ENCODE measurements at places on chromosomes 12 and 14. TPM values are rescaled to one million over a fixed set of nuclear protein-coding genes. Genes with fewer than 3 reads are reported as not detected.

XPOT gene
- total RNA-seq, result 88.9 TPM

DNA sequence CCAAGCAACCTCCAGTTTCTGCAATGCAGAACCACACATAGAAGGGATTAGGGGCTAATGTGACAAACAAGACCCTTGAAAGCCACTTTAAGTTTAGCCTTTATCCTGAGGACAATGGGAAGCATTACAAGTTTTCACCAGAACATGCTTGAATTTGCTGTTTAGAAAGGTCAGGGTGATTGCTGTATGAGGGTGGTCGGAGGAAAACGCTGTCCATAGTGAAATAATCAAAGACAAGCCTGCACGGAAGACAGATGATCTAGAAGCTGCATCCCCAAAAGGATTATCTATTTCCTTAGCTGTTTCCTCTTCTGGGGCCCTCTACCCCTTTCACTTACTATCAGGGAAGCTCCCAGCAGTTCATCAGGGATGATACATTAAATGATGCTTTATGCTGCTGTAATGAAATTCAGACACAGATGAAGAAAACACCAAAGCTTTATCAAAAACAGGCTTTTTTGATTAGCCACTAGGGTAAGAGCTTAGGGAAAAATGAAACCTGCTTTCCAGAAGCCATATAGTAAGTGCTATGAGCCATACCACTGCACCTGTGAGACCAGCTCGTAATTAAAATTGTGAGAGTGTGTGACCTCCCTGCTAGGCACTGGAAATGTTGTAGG, 6.5 kb downstream of the HAL start:
- DNase-seq, result no peak

STXBP6 gene
- total RNA-seq, result not detected

- DNase-seq, result no peak
Measured at GRCh38 chr12:46577063-46577776, 204.6 kb upstream of the SLC38A2 start.

- DNase-seq, result peak; percentile 47
Measured at GRCh38 chr14:78448164-78449094, 278.3 kb downstream of the NRXN3 start.

GRCh38 chr14:74261288-74261687, 22.0 kb downstream of the VSX2 start:
- DNase-seq, result no peak

CD69 gene
- 1.2 TPM for total RNA-seq

CISTR gene
- total RNA-seq, result not detected

GRCh38 chr12:41189395-41190251, 1.5 kb downstream of the PDZRN4 start:
- DNase-seq, result peak; percentile 24

- DNase-seq, result peak; percentile 45
Measured at GRCh38 chr14:24332268-24332993, 2.4 kb downstream of the ADCY4 start.

DNA sequence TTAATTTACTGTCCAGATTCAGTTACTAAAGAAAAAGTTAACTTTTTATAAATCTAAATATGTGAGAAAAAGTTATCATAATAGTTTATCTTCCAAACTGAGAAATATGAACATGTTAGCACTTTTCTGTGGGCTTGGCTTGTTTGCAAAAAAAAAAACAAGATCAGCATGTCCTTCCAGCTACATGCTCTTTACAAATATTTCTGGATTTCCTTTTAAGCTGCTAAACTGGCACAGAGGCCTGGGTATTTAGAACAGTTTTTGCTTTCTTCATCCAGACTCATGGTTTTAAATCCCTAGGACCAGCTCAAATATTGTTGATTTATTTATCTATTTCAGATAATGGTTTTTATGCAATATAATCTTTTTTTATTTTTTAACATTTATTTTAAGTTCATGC, 1444.5 kb upstream of the FLRT2 start:
- DNase-seq, result no peak

GRCh38 chr14:65419593-65420252, 7.2 kb downstream of the FUT8 start:
- DNase-seq, result no peak

- DNase-seq, result peak; percentile 33
Measured at GRCh38 chr14:77613201-77613600, 3.2 kb downstream of the SPTLC2 start.

DNA sequence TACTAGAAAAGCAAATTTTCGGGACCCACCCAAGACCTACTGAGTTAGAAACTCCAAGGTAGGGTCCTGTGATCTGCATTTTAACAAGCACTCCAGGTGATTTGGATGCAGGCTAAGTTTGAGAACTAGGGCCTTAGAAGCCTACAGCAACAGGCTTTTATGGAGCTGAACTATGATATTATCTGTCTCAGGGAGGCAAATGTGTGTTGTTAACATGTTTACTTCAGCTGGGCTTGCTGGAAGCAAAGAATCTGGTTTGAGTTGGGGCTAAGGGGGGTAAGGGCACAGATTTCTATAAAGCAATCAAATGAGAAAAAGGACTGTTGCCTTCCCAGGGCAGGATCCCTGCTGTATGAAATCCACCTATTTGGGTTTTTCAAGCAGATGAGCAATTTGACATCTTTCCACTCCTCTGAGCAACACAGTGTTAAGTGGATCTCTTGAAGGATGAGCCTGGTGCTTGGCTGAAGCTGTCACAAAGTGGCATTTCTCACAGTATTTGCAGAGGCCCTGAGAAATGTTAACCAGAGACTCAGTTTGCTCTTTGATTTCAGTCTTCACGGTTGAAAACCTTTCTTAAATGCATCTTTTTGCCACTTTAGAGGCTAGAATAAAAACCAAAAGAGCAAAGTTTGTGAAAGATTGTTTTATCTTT, 36.2 kb upstream of the SOCS2 start:
- DNase-seq, result no peak

RHEBL1 gene
- 2.6 TPM for total RNA-seq

DNA sequence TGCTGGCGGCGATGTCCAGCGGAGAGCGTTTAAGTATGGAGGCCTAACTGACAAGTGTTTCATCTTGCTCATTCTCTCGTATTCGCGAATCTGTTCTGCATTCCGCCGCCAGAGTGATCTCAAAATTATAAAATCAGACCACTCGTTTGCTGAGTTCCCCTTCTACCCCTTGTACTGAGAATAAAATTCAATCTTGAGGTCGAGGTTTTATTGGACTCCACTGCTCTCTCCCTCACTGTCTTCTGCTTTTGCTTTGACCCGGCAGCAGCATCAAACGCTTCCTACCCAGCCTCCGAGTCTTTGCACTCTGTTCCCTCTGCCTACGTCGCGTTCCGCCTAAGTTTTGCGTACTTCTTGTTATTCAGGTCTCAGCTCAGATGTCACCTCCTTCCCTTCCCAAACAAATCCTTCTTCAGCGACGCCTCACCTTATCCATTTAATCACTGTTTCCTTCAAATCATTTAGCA, 462 bp downstream of the KNTC1 start:
- peak; percentile 63 for DNase-seq

SIRT4 gene
- 1.4 TPM for total RNA-seq

- no peak for DNase-seq
Measured at GRCh38 chr12:946631-947030, 2.9 kb downstream of the RAD52 start.

DLK1 gene
- total RNA-seq, result not detected

- no peak for DNase-seq
Measured at GRCh38 chr14:51901475-51902024, 41.1 kb downstream of the GNG2 start.

GRCh38 chr14:66645716-66646115, 137.8 kb downstream of the GPHN start:
- peak; percentile 62 for DNase-seq

- DNase-seq, result no peak
Measured at GRCh38 chr12:57815177-57816000, 3.1 kb downstream of the AVIL start.

SMCO2 gene
- total RNA-seq, result 1.2 TPM

GRCh38 chr12:26853303-26854030, 20.5 kb upstream of the ITPR2 start:
- peak; percentile 74 for DNase-seq

DNA sequence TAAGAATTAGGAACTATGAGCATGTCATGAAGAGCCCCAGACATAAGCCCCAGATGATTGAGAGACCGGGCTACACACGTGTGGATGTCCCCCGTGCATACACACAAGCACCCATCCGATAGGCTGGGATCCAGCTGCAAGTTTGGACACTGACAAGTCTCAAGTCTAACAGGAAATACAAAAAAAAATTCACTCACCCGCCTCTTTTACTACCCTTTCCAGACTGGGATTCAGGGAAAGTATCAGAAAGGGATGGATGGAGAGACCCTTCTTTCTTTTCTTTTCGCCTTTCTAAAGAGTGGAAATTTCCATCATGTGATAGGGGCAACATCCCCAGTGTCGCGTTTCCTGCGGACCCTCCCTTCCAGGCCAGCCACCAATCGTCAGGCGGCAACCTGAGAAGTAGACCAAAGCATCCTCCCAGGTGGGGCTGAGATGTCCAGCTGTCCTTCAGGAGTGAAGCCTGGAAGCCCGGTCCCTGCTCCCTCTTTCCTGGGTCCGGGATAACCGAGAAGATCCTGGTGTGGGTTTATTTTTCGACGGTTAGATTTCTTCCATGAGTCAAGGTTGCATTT, 6.4 kb upstream of the SLC38A4 start:
- DNase-seq, result no peak

EFS gene
- not detected for total RNA-seq

- no peak for DNase-seq
Measured at GRCh38 chr12:6112004-6112403, 12.5 kb downstream of the VWF start.

DNA sequence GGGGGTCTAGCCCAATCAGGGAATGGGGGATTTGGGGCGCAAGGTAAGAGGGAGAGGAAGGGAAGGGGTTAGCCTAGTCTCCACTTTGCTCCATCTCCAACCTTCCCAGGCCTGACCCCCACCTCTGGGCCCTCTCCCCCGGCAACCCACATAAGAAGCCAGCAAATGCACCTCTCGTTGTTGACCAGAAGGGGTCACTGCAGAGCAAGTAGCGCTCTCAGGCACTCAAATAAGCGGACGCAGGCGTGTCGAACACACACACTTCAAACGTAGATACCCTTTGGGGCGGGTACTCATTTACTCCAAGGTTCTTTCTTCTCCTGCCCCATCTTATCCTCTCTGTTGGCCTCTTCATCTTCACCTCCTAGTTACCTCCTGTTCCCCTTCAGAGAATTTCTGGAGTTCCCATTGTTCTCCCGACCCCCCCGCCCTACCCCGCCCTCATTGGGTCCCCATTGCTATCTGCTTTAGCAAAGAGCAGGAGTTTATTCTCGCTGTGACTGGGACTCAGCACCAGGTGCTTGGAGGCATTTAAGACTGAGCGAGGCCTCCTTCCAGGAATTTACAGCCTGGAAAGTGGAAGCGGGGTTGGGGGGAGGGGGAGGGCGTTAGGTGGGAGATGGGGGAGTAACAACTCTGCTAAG, 1.5 kb upstream of the SRRM4 start:
- peak; percentile 29 for DNase-seq

SLC4A8 gene
- total RNA-seq, result 9.7 TPM

- no peak for DNase-seq
Measured at GRCh38 chr14:85190251-85190650, 339.7 kb upstream of the FLRT2 start.

DNA sequence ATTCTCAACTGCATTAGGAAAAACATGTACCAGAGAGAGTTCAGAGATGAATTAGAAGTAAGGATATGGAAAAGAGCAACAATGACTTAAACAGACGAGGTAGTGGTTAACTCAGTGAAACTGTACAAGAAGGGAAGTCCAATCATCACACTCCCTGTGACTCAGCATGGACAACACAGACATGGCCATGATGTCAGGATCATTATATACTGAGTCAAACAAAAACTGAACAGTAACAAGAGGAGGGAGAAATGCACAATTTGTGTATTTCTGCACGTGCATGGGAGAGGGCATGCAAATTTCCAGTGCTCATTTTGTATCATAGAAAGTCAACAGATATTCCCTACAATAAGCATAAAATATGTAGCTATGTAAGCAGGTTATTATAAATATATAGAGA, 1037.8 kb downstream of the BCL11B start:
- DNase-seq, result no peak
